ENCODE measurements at places on chromosomes 11 and 22.

GRCh38 chr22:35601743-35602615 lies 15.2 kb downstream of the MB start:
- DNase-seq: peak; percentile 79

- DNase-seq: peak; percentile 39
Observed at GRCh38 chr22:35559354-35560005, 18.8 kb downstream of the RASD2 start.

- peak; percentile 80 for DNase-seq
Observed at GRCh38 chr11:12008790-12009616, 577 bp upstream of the DKK3 start.

DNA sequence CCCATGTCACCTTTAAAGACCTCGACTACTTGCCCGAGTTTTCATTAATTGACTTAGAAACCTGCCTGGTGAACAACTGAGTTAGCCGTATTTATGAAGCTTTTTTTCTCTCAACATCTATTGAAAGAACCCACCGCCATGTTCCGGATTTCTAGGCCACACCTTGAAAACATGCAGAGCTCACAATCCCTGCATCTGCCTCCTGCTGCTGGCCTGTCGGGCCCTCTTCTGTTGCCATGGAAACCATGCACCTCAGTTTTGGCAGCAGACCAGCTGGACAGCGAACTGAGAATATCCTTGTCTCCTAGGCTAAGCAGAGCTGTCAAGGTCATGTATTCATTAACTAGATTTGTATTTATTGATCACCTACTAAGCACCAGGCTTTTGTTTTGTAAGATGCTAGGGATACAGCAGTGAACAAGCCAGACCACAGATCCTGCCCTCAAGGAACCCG lies 4.3 kb upstream of the PATZ1 start:
- no peak for DNase-seq

DNA sequence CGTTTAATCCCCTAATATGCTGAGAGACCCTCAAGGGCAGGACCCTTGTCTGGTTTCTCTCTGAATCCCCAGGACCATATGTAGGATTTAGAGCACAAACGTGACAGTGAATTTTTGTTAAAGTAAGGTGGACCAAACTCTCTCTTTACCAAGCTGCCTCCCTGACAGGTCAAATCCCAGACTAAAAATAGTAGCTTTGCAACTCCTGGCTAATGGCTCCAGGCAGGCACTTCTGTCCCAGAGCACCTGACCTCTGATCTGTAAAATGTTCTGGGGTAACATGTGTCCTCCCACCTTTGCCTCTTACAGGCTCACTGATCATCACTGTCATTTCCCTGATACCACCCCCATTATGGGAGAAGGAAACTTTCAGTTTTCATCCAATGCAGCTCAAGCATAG lies 152.3 kb downstream of the SPON1 start:
- no peak for DNase-seq

- DNase-seq: peak; percentile 8
Observed at GRCh38 chr11:120660024-120660565, 148.5 kb downstream of the GRIK4 start.

DNA sequence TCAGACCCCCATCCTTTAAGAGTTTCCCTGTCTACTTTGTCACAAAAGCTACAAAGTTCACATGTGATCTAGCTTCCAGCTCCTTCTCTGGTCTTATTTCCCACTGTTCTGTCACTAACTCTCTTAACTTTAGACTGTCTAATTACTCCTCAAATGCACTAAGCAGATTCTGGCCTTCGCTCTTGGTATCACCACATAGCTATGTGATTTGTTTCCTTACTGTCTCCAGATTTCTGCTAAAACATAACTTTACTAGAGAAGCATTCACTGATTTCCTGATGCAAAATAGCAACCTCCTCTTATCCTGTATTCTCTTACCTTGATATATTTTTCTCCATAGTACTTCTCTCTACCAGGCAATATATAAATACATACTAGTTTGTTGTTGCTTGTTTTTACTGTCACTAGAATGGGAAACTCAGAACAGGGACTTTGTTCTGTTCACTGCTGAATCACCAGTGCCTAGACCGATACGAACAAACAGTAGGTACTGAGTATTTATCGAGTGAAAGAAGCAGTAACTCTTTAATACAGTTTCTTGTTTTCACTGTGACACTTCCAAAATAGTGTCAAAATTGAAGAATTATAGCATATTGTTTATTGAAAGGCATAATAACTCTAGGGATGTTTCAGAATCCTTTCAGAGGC lies 205.6 kb downstream of the DDX10 start:
- DNase-seq: peak; percentile 83
